ENCODE measurements at places on chromosomes 2 and 18. TPM values are rescaled to one million over a fixed set of nuclear protein-coding genes. Genes with fewer than 3 reads are reported as not detected.

GRCh38 chr18:11980163-11980493 is 1.2 kb upstream of the IMPA2 start:
- DNase-seq = no peak

DNA sequence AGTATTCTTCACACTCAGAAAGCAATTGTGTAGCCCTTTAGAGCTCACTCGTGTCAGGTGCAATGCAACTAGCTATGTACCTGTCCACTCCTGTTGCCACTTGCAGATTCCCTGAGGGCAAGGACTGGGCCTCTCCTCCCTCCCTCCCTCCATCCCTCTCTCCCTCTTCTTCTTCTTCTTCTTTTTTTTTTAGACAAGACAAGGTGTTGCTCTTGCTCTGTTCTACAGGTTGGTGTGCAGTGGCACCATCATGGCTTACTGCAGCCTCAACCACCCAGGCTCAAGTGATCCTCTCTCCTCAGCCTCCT is 119.7 kb downstream of the ACKR3 start:
- DNase-seq = no peak

- peak; percentile 84 for DNase-seq
Measured at GRCh38 chr2:37156071-37156856, 516 bp downstream of the EIF2AK2 start.

DNA sequence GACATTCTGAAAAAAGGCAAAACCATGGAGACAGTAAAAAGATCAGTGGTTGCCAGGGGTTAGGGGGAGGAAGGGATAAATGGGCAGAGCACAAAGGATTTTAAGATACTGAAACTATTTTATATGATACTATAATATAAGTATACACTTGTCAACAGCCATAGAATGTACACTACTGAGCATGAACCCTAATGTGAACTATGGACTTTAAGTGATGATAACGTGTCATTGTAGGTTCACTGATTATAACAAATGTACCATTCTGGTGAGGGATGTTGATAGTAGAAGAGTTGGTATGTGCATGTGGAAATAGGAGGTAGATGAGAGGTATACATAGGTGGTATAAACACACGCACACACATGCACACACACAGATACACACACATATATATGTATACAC is 241.6 kb downstream of the NOL4 start:
- DNase-seq = no peak

DNA sequence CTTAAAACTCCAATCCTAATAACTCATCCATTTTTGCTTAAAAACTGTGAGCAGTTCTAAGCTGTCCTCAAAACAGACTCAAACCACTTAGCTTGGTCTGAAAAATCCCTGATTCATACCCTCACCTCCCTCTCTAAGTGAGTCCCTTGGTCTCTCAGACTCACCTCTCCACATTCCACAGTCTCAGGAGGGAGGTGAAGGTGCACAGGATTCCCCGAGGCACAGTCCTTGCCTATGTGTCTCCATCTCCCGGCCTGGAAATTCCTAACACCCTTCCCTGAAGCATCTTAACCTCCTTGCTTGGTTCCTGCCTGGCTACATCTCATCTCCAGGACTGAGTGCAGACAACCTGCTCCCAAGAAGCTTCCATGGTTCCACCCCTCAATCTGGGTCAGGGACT is 45.0 kb downstream of the CYRIA start:
- DNase-seq = no peak

DNA sequence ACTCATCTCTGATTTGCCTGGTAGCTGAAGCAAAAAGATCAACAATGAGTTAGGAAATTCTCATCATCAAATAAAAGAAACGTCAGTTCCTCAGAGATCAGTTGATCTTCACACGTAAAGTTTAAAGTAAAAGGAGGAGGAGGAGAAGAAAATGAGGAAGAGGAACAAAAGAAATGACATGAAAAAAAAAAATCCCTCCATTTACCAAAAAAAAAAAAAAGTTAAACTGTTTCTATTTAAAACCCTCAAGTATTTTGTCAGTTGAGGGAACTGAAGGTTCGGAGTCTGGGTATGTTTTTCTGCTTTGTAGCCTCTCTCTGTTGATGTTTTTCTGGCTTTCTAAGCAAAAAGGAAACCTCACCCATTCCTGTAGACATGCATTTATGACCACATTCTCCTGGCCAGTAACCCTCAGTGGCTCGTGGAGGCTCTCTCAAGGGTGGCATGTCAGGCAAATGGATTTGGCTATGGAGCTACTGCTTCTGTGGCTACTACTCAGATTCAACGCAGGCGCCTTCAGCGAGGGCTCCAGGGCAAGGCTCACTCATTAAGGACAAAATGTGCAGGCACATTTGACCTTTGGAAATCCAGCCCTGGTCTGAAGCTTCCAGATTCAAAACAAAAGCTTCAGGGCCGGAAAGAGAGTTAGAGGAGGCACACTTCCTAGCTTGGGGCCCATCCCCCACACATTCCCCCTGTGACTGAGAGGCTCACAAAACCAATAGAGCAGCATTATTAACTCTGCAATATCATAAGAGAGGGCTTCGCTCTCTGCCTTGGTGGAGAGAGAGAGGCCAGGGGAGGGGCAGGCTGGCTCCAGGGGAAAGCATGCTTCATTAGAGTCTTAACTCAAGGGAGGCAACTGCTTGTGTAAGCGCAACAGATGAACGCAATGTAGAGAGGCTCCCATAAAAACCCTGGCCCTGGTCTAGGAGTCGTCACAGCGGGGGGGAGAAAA is 22.3 kb downstream of the KLF7 start:
- peak; percentile 82 for DNase-seq

GRCh38 chr18:57431467-57432080 is 3.6 kb upstream of the ONECUT2 start:
- no peak for DNase-seq

GRCh38 chr2:20157193-20157891 is 67.6 kb downstream of the SDC1 start:
- no peak for DNase-seq

- no peak for DNase-seq
Measured at GRCh38 chr2:185796758-185797157, 58.2 kb downstream of the FSIP2 start.

GRCh38 chr18:11268153-11268552 is 118.8 kb upstream of the PIEZO2 start:
- DNase-seq = no peak

DNA sequence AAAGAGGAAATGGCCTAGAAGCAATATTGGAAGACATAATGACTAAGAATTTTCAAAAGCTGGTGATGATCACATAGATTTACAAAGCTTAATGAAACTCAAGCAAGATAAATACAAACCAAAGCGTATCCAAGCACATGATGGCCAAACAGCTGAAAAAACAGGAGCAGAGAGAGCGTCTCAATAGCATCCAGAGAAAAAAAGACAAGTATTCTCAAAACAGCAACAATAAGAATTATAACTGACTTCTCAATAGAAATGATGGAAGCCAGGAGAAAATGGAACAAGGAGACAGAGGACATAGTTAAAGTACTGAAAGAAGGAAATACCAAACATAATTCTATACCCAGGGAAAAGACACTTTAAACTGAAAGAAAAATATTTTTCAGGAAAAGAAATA is 437.2 kb upstream of the TNP1 start:
- DNase-seq = no peak

DNA sequence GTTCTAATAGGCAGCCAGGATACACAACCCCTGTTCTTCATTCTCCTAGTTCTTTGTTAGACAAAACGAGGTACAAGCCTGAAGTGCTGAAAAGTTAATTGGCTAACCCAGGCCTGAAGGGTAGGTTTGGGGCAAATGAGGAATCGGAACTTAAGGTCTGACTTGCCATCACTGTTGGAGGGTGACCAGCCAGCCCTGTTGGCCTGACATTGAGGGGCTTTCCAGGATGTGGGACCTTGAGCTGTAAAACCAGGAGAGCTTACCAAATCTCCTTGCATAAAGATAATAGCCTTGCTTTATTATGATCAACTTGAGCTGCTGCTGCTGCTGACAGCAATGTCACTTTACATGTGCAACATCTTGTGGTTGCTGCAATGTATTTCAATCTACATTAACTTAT is 256.0 kb downstream of the VAPA start:
- no peak for DNase-seq

DNA sequence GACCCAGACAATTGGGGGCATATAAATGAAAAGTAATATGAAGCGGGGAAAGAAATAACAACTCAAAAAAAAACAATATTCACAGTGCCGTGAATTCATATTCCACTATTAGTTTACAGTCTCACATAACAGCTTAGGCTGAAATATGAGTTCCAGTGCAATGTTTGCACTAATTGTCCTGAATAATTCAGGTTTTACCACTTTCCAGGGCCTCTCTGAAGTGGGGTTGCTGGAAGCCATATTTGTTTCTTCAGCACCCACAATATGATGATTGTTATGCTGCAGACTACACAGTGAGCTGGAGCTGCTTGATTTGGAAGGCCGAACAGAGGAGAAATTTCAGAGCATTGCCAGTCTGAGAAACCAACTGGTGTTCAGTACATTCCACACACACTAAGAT is 894.5 kb upstream of the ACVR2A start:
- DNase-seq = no peak

- peak; percentile 57 for DNase-seq
Measured at GRCh38 chr2:27494284-27494943, 586 bp downstream of the FNDC4 start.

- peak; percentile 61 for DNase-seq
Measured at GRCh38 chr2:232420463-232421188, 14.0 kb downstream of the ALPG start.

DNA sequence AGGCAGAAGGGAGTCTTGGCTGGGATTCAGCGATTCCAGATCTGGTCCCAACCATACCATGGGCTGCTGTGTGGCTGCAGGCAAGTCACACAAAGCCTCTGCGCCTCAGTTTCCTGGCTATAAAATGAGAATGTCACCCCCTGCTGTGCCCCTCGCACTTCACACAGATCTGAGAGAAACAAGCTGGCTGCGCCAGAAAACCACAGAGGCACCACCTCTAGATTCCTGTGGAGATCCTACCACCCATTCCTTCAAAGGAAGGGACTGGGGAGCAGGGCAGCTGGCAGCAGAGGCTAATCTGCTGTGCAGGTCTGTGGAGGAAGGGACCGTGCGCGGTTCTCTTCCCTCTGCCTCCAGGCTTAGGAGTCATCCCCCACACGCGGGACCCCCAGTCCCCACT is 19.8 kb downstream of the NEURL3 start:
- DNase-seq = no peak

DNA sequence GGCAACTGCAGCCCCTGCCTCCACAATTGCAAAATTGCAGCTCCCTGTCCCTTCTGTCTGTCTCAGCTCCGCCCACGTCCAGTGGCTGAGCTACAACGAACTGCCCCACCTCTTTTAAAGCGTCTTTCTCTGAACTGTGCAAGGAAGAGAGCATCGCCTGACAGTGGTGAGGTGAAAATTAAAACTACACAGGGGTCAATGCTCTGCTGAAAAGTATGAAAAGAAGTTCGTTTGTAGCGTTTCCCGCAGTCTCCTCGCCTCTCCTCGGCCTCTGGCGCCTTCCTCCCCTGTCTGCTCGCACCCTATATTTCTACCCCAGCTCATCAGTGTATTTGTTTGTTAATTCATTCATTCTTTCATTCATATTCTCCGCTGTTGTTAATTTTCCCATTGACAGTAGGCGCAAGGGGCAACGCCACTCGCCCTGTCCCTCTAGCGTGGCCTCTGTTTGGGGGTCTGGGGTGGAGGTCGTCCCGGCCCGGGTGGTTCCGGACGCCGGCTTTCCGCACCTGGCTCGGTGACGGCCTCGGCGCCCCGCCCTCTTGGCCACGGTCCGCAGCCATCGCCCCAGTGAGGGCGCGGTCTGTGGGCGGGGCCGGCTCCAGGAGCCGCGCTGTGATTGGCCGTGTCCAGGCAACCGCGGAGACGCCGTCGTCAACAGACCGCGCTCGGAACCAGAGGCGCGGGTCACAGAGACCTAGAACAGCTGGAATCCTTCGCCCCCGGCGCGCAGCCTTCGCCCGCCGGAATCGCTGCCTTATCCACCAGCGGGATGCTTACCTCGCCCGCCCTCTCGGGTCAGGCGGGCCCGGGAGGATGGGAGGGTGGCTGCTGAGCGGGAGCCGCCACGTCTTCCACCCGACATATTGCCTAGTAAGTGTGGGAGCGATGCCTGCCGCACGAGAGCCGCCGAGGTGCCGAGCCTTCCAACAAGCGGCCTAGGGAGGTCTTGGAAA is at the start of gene VWA3B:
Gene VWA3B, plus strand, starts transcription at position 677 of the 956 bp plus-strand sequence. CDS start 5,926 bp downstream, outside the sequence.
- DNase-seq = peak; percentile 95

CLEC4F gene
- polyA plus RNA-seq = 0.13 TPM

SERPINB12 gene
- polyA plus RNA-seq = not detected

C2orf74 gene
- polyA plus RNA-seq = 20.7 TPM

STON1 gene
- 5.7 TPM for polyA plus RNA-seq
